Stimulated activated CD4-positive, alpha-beta T cell treated with anti-CD3 and anti-CD28 coated beads, Interleukin-4, amount 100 ng/mL, for 1 hour (primary cell): ENCODE measurements at places on chromosomes 7 and 10.

- DNase-seq, result no peak
These were observed 73.6 kb upstream of the RNF32 start for GRCh38 chr7:156566812-156567549.

DNA sequence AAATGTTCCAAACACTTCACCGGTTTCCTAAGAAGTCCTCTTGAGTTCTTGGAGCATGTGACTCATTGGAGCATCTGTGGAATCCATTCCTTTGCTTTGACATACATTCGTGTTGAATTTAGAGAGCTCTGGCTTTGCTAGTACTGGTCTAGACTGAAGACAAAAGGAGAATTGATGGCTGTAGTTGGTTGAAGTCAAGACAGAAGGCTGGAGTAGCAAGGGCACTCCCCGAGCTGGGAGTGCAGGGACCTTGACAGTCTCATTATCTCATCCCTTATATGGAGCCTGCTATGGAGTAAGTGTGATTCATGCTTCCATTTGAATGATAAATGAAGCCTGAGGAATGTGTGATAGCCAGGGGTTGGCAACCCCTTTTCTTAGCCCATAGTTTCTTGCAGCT, 1249.1 kb downstream of the TYW1 start:
- DNase-seq, result no peak

- no peak for DNase-seq
These were observed 8.5 kb upstream of the AOAH start for GRCh38 chr7:36732806-36733205.

DNA sequence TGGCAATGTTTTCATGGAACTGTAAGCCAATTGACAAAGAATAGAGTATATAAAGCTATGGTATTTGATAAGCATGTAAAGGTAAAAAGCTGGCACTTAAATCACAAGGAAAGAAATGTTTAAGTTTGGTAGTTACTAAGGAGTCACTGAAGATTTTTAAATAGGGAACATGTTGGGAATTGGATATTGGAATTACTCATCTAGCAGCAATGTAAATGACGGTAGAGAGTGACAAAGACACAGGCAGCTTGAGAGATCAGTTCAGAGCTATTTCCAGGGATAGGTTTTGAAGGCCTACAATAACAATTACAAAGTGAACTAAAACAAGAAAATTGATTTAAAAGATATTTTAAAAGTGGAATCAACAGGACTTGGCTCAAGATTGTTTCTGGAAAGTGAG, 36.8 kb downstream of the SP8 start:
- DNase-seq, result no peak

GRCh38 chr10:131173484-131174210, 137.9 kb downstream of the TCERG1L start:
- no peak for DNase-seq

- no peak for DNase-seq
These were observed 69.0 kb downstream of the ZNF783 start for GRCh38 chr7:149330914-149331567.

DNA sequence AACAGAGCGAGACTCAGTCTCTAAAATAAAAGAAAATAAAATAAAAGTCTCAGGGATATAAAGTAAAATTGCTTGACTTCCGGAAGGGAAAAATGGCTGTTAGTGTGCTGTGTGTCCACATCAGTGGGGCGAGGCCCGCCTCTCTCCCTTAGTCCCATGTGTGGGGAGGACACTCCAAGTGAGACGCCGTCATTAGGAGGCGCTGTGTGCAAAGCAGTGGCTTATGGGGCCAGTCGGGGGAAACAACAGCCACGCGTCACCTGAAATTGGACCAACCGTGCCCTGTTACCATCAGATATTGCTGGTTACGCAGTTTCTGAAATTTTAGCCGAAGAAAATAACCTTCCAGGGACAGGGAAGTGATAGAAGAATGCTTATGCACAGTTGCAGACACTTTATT, 15.8 kb downstream of the SFXN4 start:
- DNase-seq, result no peak

DNA sequence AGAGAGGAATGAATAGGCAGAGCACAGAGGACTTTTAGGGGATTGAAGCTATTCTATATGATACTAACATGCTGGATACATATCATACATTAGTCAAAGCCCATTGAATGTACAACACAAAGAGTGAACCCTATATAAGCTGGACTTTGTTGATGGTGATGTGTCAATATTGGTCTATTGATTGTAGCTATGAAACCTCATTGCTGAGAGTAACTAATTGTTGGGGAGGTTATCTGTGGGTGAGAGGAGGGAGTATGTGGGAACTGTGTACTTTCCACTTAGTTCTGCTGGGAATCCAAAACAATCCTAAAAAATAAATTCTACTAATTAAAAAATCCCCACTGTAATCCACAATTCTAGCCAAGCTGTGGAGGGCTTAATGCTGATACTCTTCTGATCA, 22.0 kb upstream of the CYP2C9 start:
- no peak for DNase-seq

GRCh38 chr10:70435241-70436085, 6.0 kb downstream of the NODAL start:
- no peak for DNase-seq

GRCh38 chr10:33883881-33884280, 549.4 kb upstream of the NRP1 start:
- DNase-seq, result no peak

DNA sequence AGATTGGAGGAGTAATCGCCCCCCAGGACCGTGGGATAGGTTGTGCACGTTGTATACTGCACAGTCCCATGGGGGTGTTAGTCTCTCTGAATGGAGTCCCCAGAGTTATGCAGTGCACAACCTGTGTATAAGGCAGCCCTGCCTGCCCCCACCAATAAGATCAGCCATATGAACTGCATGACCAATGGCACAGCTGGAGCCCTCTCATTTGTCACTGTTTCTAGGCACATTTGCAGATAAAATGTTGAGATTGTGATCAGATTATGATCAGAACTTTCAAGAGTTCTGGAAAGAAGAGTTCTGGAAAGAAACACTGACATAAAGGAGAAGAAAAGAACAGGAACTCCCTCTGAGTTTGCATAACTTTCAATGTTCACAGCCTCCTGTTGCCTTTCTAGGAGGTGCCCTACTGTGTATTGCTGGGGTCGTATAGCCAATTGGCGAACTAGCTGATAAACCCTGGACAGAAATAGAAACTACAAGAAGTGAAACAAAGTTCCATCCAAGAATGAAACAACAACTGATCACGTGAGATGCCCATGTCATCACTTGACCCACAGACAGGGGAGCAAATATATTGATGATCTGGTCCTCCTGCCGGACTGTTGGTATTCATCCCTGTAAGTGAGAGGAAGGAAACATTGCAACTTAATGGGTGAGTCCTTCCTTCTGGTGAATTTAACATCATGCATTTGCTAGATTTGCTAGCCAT, 49.6 kb upstream of the TOMM7 start:
- no peak for DNase-seq

DNA sequence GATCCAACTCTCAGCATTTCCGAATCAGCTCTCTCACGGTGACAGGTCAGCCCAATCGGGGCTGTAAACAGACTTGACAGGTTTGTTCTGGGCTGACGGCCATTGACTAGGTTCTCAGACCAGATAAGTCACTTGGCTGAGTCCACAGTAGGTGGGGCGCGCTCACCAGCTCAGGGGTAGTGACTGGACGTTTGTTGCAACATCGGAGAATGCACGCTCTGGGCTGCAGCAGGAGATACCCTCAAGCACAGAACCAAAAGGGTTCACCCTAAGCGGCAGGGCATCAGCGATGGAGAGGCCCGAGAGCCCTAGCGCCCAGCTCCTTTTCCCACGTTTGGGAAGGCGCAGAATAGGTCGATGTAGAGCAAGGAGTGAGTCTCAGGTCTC, 1.8 kb downstream of the KLLN start:
- DNase-seq, result no peak

DNA sequence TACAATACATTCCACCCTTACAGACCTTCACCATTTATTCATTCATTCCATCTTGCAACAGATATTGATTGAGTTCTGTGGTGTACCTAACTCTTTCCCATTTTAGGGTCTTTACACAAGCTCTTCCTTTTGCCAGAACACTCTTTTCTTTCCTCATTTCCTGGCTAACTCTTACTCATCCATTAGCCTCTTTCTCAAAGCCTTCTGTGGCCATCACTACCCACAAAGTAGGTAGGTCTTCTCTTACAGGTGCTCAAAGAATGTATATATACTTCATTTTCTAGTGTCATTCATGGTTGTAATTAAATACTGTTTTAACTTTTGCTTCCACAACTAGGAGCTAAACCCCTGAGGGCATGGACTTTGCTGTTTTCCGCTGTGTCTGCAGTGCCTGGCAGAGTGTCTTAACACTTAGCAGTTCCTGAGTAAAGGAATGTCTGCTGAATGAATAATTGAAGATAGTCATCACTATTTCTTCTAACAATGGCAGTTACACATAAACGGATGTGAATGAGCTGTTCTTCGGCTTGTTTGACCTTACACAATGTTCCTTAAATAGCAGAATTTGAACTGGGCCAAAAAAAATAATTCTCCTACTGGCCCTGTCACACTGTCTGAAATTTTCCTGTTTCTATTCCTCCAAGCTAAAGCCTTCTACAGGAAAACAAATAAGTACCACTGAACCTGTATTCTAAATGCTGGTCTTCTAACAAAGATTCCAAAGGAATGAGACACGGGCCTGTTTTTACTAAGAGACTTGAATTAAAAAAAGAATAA, 15.1 kb downstream of the BCAP29 start:
- no peak for DNase-seq
